Heart left ventricle (tissue), 16 donors: ENCODE measurements at places on chromosomes 16 and 17. TPM values are rescaled to one million over a fixed set of nuclear protein-coding genes. Genes with fewer than 3 reads are reported as not detected.
A peak's percentile ranks its signal among the peaks of the same experiment; 100 is the strongest.

Gene MYH3
- total RNA-seq, result 0.62 TPM

DNA sequence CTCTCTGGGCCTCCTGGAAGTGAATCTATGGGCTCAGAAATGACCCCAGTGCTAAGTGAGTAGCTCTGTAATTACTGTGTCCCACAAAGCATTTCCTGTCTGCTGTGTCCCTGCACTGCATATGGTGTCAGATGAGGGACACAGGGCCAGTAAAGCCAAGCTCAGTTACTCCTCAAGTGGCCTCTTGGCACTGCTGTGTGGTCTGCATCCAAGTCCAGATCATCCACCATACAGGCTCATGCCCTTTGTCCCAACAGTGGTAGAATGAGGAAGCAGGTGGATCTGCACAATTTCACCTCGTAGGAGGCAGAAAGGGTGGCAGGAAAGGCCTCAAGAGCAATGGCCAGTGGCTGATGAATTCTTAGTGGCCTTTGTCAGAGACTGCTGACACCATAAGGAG, 146.8 kb downstream of the SOX9 start:
- no peaks in the 10 kb centered on the region for H3K36me3 ChIP-seq
- H3K4me3 ChIP-seq, result no peak overlapping the region
- DNase-seq, result no peak
- no peak overlapping the region for H3K27ac ChIP-seq
- H3K27me3 ChIP-seq, result no peaks in the 10 kb centered on the region

- no peak overlapping the region for H3K4me3 ChIP-seq
- no peaks in the 10 kb centered on the region for H3K27me3 ChIP-seq
- H3K4me1 ChIP-seq, result peaks cover 26% of the 10 kb centered on the region
- no peaks in the 10 kb centered on the region for H3K36me3 ChIP-seq
- H3K27ac ChIP-seq, result no peak overlapping the region
- no peak for DNase-seq
These were observed 30.0 kb downstream of the FOXL1 start for GRCh38 chr16:86608301-86608747.

GRCh38 chr17:60330731-60331130, 61.2 kb downstream of the USP32 start:
- no peak overlapping the region for H3K27ac ChIP-seq
- no peaks in the 10 kb centered on the region for H3K36me3 ChIP-seq
- H3K4me1 ChIP-seq, result no peaks in the 10 kb centered on the region
- H3K4me3 ChIP-seq, result no peak overlapping the region
- no peak for DNase-seq

- no peak overlapping the region for H3K4me3 ChIP-seq
- H3K27me3 ChIP-seq, result no peaks in the 10 kb centered on the region
- H3K4me1 ChIP-seq, result peaks cover 84% of the 10 kb centered on the region
- H3K36me3 ChIP-seq, result no peaks in the 10 kb centered on the region
These were observed 23.7 kb downstream of the TMEM235 start for GRCh38 chr17:78255029-78255656.

Gene CENPT
- total RNA-seq, result 28.3 TPM

DNA sequence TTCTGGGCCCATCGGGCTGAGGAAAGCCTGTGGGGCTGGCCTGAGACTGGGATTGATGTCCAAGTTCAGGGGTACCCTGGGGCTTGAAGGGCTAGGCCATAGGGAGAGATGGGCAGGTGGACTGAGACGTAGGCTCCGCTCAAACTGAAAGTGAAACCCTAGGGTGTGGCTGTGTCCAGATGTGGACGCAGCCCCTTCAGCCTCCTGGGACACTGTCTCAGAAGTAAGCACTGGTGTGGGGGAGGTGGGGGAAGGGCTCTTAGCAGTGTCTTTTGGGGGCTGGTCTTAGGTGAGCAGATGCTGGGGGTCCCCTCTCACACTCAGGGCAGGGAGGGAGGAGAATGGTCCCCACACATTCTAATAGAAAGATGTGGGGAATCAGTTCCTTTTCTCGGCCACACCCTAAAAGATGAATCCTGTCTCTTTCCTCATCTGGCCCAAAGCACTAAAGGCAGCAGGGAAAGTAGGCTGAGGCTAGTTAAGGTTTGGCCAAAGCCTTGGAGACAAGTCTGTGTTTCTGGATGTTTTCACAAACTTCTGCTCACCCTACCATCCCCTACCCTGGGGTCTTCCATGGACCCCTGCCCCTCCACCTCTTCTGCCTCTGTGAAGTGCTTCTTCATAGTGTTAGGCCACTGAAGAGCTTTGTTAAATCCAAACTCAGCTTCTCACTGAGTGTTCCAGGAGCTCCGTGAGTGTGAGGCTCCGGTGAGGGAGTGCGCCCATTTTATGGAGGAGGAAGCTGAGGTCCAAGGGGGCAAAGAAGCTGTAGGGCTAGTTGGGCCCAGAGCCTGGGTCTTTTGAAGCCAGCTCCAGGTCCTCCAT, 5.6 kb downstream of the FMNL1 start:
- H3K36me3 ChIP-seq, result no peaks in the 10 kb centered on the region
- no peaks in the 10 kb centered on the region for H3K27me3 ChIP-seq
- peak overlapping the region; percentile 77 for H3K27ac ChIP-seq
- peak overlapping the region; percentile 40 for H3K4me3 ChIP-seq
- peaks cover 90% of the 10 kb centered on the region for H3K4me1 ChIP-seq
- DNase-seq, result peak; percentile 49

Gene SGCA
- 110 TPM for total RNA-seq

DNA sequence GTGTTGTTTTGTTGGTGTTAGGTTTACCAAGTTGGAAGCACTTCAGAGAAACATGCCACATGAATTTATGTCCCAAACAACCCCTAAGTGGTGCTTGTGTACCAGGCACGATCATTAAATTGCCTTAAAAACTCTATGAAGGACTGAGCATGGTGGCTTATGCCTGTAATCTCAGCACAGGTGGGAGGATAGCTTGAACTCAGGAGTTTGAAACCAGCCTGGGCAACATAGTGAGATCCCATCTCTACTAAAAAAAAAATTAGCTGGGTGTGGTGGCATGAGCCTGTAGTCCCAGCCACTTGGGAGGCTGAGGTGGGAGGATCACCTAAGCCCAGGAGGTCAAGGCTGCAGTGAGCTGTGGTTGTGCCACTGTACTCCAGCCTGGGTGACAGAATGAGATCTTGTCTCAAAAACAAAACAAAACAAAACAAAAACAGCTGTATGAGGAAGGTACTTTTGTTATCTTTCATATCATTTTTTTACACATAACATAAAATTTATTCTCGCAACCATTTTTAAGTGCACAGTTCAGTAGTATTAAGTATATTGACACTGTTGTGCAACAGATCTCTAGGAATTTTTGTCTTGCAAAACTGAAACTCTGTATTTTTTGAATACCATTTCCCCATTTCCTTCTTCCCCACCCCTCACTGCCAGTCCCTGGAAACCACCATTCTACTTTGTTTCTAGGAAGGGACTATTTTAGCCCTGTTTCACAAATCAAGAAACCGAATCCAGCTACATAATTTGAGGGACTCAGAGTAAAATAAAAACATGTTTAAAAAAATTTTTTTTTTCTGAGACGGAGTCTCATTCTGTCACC, 14.3 kb upstream of the RBBP6 start:
- H3K36me3 ChIP-seq, result no peaks in the 10 kb centered on the region
- H3K4me3 ChIP-seq, result no peak overlapping the region
- no peak overlapping the region for H3K27ac ChIP-seq
- DNase-seq, result no peak
- H3K27me3 ChIP-seq, result no peaks in the 10 kb centered on the region

- DNase-seq, result no peak
- H3K36me3 ChIP-seq, result no peaks in the 10 kb centered on the region
- no peaks in the 10 kb centered on the region for H3K27me3 ChIP-seq
These were observed 102.7 kb downstream of the SDK2 start for GRCh38 chr17:73541561-73541981.

GRCh38 chr16:19094542-19095365, 19.0 kb upstream of the ITPRIPL2 start:
- H3K27me3 ChIP-seq, result no peaks in the 10 kb centered on the region
- H3K4me3 ChIP-seq, result no peak overlapping the region
- no peaks in the 10 kb centered on the region for H3K36me3 ChIP-seq
- H3K27ac ChIP-seq, result no peak overlapping the region

GRCh38 chr17:2398182-2398581, 2.7 kb downstream of the MNT start:
- H3K27me3 ChIP-seq, result no peaks in the 10 kb centered on the region
- no peak for DNase-seq
- H3K27ac ChIP-seq, result peak overlapping the region; percentile 95
- H3K4me1 ChIP-seq, result peaks cover 55% of the 10 kb centered on the region
- no peaks in the 10 kb centered on the region for H3K36me3 ChIP-seq

GRCh38 chr17:56756536-56756935, 77.2 kb downstream of the C17orf67 start:
- no peaks in the 10 kb centered on the region for H3K4me1 ChIP-seq
- DNase-seq, result no peak
- H3K27me3 ChIP-seq, result no peaks in the 10 kb centered on the region
- H3K4me3 ChIP-seq, result no peak overlapping the region
- H3K36me3 ChIP-seq, result no peaks in the 10 kb centered on the region

DNA sequence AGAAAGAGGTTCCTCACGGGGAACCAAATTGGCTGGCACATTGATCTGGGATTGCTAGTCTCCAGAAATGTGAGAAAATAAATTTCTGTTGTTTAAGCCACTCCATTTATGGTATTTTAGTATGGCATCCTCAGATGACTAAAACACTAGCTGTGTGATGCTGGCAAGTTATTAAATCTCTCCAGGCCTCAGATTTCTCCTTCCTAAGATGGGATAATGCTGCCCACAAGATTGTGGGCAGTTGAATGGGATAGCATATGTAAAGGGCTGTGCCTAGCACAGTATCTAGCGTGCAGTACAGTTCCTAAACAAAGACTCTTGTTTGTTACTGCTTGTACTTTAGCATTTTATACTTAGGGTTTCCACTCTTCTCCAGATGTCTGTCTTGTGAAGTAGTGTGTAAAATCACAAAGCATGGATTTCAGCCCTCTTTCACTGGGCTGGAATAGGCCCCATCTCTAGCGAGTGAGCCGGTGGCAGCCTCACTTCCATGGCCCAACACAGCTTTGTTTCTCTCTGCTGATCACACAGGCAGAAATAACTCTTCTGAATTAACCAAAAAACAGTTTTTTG, 38.2 kb upstream of the PHAF1 start:
- no peaks in the 10 kb centered on the region for H3K27me3 ChIP-seq
- H3K4me1 ChIP-seq, result no peaks in the 10 kb centered on the region
- peaks cover 75% of the 10 kb centered on the region for H3K36me3 ChIP-seq
- H3K27ac ChIP-seq, result no peak overlapping the region
- no peak for DNase-seq

- no peak for DNase-seq
- H3K4me1 ChIP-seq, result no peaks in the 10 kb centered on the region
- H3K27me3 ChIP-seq, result no peaks in the 10 kb centered on the region
- H3K4me3 ChIP-seq, result no peak overlapping the region
These were observed 15.1 kb downstream of the SLC5A10 start for GRCh38 chr17:18966831-18967624.

GRCh38 chr16:23435500-23435899, 17.5 kb downstream of the COG7 start:
- peak overlapping the region; percentile 33 for H3K27ac ChIP-seq
- DNase-seq, result peak; percentile 42
- no peaks in the 10 kb centered on the region for H3K27me3 ChIP-seq
- H3K4me1 ChIP-seq, result no peaks in the 10 kb centered on the region

Gene KRT12
- not detected for total RNA-seq

DNA sequence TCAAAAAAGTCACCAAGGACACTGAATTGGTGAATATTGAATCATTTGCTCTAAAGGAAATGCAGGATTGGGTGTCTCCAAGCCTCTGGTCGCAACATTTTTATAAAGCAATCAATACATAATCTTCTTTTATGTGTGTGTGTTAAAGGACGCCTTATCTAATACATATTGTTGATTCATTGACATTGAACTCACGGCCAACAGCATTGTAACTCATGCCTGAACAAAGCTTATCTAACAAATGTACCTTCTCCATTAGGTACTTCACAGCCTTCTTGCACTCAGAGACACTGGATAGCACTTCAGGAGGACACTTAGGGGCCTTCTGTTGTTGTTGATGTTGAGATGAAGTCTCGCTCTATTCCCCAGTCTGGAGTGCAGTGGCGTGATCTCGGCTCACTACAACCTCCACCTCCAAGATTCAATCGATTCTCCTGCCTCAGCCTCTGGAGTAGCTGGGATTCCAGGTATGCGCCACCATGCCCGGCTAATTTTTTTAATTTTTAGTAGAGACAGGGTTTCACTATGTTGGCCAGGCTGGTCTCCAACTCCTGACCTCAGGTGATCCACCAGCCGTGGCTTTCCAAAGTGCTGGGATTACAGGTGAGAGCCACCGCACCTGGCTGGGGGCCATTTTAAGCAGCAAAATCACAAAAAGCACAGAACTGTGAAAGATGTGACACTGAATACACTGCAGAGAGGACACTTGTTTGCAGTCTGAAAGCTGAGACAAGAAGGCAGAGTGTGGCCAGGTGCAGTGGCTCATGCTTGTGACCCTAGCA, 13.2 kb upstream of the PDXDC1 start:
- DNase-seq, result no peak
- H3K4me1 ChIP-seq, result no peaks in the 10 kb centered on the region
- H3K36me3 ChIP-seq, result no peaks in the 10 kb centered on the region

- no peaks in the 10 kb centered on the region for H3K27me3 ChIP-seq
- H3K4me3 ChIP-seq, result peak overlapping the region; percentile 79
- peaks cover 5% of the 10 kb centered on the region for H3K36me3 ChIP-seq
- peak overlapping the region; percentile 96 for H3K27ac ChIP-seq
These were observed 1.3 kb upstream of the ZNF768 start for GRCh38 chr16:30527635-30528178.

DNA sequence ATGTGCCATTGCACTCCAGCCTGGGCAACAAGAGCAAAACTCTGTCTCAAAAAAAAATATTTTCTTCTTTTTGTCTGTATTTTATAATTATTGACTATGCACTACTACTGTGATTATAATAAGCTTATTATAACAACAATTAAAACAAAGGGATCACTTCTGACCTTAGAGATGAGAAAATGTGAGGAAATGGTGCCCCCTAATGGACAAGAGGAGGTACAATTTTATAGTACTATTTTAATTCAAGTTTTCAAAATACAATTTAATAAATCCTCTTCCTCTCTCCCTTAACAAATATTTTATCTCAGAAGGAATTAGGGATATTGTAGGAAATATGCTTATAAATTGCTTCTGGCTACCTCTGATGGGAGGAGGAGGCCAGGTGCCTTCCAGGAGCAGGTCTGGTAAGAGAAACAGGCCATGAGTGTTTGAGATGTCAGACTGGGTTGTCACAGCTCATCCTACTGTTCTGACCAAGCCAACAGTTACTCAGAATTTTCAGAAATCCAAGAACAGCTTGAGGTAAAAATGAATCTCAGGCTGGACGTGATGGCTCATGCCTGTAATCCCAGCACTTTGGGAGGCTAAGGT, 14.0 kb downstream of the VPS53 start:
- H3K27me3 ChIP-seq, result no peaks in the 10 kb centered on the region
- no peaks in the 10 kb centered on the region for H3K4me1 ChIP-seq
- DNase-seq, result no peak
- peaks cover 49% of the 10 kb centered on the region for H3K36me3 ChIP-seq
- H3K27ac ChIP-seq, result no peak overlapping the region
